GM23338 (cell line): ENCODE measurements at places on chromosomes 5 and 9.
A peak's percentile ranks its signal among the peaks of the same experiment; 100 is the strongest.

- no peak for DNase-seq
Measured at GRCh38 chr5:154626876-154627557, 128.2 kb upstream of the LARP1 start.

DNA sequence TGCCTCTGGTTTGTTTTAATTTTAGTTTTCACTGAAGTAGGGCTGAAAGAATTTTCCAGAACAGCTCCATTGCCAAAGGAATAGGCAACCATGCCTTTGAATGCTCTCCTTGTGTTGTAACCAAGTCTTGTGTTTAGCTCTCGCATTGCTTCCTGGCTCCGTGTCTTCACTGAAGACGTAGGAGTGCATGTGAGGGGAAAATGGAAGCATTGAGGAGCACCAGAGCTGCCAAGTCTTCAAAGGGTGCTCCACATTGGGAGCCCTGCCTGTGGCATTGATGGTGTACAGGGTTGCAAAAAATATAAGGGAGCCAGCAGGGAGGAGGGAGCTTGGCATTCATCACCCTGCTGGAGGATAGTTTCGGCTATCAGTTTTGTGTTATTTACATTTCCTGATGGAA, 86.6 kb downstream of the NTRK2 start:
- DNase-seq, result no peak

DNA sequence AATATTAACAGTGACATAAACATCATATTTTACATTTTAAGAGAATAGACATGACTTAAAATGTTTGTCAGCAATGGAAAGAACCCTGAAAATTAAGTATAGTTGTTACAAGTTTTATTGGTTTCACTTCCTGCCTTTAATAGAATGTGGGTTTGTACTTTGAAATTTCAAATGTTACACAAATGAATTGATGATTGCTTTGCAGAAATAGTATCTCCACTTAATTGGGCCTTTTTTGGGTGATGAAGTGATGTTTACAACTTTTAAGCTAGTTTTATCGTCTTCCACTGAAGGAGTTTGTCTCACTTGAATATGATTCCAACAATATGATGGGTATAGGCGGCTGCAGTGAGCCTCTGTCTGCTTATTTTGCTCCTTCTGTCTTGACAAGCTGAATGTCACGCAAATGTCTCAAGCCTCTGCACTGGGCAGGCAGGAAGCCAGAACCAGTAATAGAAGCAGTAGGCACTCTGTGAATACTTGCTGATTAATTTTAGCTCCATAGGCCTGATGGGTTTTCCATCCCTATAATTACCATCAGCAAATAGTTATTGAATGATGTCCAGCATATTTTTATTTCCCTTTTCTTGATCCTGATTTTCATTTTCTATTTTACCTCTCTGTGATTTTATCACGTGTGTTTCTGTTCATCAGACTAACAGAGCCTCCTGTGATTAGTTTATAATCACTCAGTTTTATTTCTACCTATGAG, 10.6 kb upstream of the NR3C1 start:
- DNase-seq, result no peak

DNA sequence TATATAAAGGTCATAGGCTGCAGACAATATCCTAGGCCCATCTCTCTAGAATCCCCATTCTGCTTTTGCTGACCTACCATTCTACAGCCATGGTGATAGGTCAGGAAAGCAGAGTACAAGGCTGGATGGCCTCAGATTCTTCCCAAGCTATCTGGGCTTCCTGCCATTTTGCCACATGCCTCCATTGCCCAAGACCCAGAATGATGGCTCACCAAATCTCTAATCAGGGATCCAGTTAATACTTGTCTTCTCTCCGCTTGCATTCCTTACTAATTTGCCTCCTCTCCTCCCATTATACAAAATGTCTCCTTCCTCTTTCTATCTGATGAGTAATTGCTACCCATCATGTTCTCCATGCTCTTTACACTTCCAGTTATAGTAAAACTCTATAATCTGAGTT, 22.7 kb upstream of the NDUFS4 start:
- no peak for DNase-seq

- DNase-seq, result no peak
Measured at GRCh38 chr5:169875091-169875728, 105.1 kb downstream of the INSYN2B start.

- DNase-seq, result no peak
Measured at GRCh38 chr9:127215268-127216209, 49.0 kb upstream of the GARNL3 start.

DNA sequence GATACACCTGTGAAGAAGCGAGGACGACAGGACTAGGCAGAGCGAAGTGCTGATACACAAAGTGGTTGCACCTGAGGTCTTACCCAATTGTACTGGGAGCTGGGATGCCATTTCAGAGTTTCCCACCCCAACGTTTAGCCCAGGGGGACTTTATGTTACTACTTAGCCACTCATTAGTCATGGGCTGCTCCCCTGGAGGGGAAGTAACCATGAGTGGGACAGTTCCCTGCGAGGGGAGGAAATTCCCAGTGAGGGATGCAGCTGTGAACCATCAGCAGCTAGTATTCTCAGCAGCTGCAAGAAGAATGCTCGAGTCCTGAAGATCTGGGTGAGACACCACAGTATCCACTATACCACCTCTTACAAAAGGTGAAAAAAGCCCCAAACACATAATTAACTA, 93.7 kb upstream of the ACTBL2 start:
- no peak for DNase-seq

GRCh38 chr5:170201311-170201710, 31.5 kb upstream of the C5orf58 start:
- no peak for DNase-seq

DNA sequence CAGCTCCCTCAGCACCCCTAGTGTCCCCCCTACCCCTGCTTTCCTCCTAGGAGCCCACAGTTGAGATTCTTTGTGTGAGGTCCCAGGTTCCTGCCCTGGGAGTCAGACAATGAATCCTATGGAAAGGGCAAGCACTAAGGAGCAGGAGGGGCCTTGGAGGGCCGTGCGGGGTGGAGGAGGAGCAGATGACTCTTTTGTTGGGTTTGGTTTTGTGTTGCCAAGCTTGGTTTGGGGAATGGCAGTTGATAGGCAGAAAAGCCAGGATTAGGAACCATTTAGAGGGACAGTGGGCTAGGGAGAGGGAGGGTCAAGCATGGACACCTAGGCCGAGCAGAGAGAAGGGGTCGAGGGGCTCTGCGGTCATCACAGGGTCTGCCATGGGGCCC, 61.6 kb upstream of the SPTLC1 start:
- DNase-seq, result no peak

GRCh38 chr5:77638763-77639671, 504 bp upstream of the OTP start:
- peak; percentile 96 for DNase-seq

DNA sequence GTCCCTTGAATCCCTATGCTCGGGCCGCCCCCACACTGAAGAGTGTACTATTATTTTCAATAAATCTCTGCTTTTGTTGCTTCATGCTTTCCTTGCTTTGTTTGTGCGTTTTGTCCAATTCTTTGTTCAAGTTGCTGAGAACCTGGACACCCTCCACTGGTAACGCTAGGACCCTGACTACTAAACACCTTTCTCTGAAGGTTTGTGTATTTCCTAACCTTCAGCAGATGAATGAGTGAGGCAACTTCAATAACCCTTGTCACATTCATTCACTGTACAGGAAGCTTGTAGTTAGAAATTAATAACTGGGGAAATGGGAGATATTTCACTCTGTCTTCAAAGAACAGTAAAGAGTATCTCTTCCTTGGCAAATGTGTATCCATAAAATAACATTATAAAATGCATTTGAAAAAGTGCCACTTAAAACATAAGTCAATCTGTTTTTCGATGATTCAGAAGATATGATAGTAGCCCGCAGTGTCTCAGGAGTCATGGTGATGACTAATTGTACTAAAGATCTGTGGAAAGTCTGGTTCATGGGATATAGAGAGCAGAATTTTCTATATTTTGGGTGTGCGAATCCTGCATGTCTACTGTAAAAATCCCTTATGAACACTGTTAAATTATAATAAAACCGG, 43.2 kb upstream of the ANKH start:
- DNase-seq, result no peak

- peak; percentile 61 for DNase-seq
Measured at GRCh38 chr9:84228130-84228720, 112.3 kb downstream of the SLC28A3 start.

GRCh38 chr5:32383586-32383985, 61.0 kb downstream of the ZFR start:
- no peak for DNase-seq

DNA sequence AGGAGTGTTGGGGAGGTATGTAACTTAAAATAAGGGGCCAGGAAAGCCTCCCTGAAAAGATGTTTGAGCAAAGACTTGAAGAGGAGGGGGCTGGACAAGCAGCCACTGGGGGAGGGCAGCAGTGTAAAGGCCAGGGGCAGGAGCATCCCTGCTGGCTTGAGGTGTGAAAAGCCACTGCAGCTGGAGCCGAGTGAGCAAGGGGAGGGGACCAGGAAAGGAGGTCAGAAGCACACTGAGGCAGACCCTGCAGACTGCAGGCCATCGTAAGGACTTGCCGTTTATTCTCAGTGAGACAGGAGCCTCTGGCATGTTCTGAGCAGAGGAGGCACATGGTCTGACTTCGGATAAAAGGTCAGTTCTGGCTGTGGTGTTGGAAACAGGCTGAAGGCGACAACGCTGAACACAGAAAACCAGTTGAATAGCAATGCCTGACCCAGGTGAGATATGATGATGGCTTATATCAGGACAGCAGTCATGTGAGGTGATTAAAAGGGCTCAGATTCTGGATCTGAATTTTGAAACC, 10.2 kb upstream of the ERGIC1 start:
- DNase-seq, result peak; percentile 16

GRCh38 chr9:114153761-114154599, 1.4 kb upstream of the COL27A1 start:
- DNase-seq, result peak; percentile 93

GRCh38 chr9:114176624-114177291, 21.4 kb downstream of the COL27A1 start:
- no peak for DNase-seq

- DNase-seq, result no peak
Measured at GRCh38 chr5:145484158-145484557, 351.0 kb downstream of the PRELID2 start.

DNA sequence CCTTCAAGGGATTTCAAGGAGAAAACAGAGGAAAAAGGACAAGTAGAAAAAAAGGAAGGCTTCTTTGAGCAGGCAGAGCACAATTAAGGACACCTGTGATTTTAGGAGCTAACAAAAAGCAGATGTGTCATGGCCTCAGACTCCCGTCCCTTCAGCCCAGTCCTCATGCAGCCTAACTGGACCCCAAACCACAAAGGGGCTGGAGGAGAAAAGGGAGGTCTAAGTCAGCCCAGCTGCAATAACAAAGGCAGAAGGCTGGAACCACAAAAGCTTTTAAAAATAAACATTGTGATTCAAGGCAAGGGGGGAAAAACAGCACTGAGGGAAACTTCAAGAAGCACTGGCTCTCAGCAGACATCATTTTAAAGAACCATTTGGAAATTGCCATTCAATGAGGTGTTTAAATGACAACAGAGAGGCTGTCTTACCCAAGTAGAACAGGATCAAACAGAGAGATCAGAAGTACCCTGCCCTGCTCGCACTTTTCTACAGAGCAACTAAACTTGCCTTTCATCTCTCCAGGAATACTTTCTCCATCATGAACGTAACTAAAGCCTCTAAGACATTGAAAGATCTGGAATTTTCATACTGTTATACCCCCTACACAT, 89.3 kb downstream of the SEMA5A start:
- peak; percentile 19 for DNase-seq

DNA sequence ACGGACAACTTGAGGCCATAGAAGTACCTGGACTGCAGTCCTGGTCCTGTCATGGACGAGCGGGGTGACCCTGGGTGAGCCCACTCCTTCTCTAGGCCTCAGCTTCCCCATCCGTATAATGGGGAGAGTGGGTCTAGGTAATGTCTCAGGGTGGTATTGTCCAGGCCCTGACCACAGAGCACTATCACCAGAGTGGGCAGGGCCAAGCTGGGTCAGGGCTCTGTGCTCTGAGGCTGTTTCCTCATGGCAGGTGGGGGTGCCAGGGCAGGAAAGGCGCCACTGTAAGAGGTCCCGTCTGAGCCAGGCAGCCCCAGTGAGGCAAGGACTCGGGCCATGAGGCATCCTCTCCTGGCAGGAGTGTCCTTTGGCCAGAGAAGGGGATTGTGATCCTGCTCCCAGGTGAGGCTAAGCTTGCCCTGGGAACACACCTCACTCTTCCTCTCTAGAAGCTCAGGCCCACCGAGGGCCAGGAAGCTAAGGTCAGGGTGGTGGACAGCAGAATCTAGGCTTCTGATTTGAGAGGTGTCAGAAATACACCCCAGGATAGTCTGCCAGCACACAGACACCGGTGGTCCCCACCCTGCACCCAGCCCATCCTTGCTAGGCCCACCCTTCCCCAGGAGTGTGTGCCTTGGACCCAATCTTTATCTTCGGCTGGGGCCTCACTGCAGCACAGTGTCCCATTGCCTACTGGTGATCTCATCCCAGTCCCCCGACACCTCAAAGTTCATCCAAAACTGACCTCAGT, 1.5 kb upstream of the MYOZ3 start:
- no peak for DNase-seq

- no peak for DNase-seq
Measured at GRCh38 chr5:6557807-6558575, 74.9 kb downstream of the NSUN2 start.

DNA sequence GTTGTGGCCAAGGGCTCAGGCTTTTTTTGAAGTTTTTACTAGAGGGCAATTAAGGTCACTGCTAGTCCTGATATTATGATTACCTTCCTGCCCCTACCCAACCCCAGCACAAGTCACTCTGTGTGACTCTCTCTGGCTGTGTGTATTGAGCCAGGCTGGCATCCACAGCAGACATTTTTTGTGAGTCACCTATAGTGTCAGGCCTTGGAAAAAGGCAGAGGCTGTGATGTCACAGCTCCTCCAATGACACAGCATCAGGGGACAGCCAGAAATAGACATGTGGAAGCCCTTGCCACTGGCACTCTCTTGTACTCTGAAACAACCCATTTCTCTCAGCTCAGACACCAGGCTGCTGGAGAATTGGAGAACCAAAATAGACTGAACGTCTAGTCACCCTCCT, 145.4 kb downstream of the NMUR2 start:
- no peak for DNase-seq

GRCh38 chr5:28708472-28708871, 1670.1 kb upstream of the CDH9 start:
- no peak for DNase-seq

- no peak for DNase-seq
Measured at GRCh38 chr5:59241552-59241951, 652.0 kb downstream of the PDE4D start.

- no peak for DNase-seq
Measured at GRCh38 chr5:57007344-57007743, 55.4 kb upstream of the MIER3 start.

DNA sequence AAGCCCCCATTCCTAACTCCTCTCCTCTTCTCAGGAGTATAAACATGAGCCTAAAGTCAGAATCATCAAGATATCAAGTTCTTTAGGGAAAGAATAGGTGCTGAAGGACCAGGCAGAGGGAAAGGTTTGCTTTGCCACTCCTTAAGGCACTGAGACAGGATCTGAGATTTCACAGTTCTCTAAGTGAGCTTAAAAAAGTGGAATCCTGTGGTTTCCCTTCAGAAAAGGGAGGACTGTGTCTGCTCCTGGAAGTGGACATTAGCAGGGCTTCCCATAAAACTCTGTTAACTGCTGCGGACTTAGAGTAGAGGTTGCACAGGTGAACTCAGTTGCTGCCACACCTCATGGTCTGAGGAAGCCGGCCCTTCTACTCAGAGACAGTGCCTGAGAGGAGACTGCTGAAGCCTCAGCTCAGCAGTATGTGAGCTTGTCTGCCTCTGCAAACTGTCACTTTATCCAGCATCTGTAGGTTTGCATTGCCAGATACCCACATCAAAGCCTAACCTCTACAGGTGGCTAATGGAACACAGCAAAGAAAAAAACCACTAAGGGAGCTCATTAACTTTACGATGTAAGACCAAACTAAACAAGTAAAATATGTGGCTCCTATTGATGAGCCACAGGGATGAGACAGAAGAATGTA, 42.9 kb downstream of the RIC1 start:
- no peak for DNase-seq
